ENCODE measurements at places on chromosomes 1 and 21. TPM values are rescaled to one million over a fixed set of nuclear protein-coding genes. Genes with fewer than 3 reads are reported as not detected.
A peak's percentile ranks its signal among the peaks of the same experiment; 100 is the strongest.

DNA sequence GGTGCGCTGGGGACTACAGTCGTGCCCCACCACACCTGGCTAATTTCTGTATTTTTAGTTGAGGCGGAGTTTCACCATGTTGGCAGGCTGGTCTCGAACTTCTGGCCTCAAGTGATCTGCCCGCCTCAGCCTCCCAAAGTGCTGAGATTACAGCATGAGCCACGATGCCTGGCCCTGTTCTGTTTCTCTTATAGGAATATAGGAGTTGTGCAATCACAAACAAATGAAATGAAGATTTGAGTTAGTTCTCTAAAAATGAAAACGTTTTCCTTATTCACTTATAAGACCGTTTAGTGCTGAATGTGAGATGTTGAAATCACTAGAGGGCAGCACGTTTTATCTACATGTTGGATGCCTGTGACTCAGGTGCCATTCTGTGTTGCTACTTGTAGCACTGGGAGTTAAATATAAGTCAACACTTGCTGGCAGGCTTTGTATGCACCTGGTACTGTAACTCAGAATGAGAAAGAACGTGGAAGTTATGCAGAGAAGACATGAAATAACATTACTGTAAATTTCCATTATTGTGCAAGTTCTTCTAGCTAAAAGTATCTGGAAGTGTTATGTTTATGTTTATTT is 45.8 kb downstream of the MIGA1 start:
- DNase-seq: peak; percentile 59

DNA sequence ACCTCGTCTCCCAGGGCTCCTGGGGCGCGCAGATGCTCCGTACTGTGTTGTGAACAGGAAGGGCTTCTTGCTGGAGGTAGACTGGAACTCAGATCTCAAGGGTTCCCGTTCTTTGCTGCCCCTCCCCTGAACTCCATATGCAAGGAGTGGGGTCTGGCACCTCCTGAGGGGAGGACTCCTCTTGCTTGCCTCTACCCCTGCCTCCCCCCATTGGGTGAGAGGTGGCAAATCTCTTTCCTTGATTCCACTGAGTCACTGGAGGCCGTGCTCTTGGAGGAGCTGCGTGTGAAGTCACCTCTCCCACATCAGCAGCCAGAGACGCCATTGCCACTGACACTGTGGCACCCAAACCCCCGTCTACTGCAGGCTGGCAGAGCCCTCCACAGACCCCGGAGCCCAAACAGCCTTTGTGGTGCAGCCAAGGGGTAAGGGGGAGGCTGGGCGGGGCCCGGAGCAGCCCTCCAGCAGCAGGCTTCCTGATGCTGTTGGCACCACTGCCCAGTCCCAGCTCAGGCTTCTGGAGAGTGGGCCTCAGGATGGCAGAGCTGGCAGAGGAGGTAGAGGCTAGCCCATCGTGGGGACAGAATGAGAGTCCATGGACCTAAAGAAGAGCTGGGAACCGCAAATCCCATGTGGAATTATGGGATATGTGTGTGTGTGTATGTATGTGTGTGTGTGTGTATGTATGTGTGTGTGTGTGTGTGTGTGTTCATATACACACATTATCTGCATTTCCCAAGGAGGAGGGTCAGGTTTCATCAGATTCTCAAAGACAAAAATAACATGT is 104.9 kb upstream of the RUNX3 start:
- DNase-seq: no peak

DNA sequence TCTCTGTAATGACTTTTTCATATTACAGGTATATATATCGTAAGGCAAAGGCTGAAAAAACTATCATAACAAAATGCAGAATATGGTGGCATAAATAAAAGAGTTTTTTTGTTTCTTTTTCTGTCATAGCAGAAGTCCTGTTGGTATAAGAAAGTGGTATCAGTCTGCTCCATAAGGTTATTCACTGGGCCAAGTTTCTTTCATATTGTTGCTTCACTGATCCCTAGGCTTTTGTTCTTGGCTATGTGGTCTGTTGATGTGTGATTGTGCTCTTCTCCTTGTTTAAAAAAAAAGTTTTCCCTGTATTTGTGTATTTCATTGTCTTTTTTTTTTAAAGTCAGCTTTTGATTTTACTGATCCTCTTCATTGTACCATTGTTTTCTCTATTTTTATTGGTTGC is 26.0 kb downstream of the PTBP2 start:
- DNase-seq: no peak

DNA sequence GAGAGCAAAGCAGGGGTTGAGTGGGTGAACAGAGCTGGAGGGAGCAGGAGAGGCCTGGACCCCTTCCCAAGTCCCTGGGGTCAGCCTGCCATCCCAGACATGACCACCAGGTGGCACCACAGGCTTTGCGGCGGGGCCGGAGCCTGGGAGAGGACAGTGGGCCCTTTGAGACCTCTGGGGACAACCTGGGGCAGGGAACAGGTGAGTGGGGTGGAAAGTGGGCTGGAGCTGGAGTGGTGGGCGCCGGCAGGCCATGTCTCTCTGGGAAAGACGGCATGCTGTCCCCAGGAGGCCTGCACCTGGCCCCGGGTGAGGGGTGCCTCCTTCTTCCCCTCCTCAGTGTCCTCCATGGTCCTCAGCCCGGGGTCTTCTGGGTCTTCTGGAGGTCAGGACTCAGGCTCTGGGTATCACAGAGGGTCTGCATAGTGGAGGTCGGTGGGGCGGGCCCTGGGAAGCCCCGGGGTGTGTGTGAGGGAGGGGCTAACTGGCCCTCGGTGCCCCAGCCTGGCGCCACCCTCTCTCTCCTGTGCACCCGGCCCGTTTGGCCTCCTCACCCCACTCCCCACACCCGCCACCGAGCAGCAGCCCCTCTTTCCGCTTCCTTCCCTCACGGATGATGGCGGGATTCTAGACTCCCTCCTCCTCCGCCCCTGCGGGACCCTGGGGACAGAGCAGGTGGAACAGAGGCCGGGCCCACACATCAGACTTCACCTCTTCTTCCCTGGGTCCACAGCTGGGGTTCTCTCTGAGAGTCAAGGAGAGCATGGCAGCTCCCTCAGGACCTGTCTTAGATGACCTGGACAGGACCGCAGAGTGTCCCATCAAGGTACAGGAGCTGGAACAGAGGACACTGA is 28.5 kb upstream of the PKP1 start:
- peak; percentile 27 for DNase-seq

GRCh38 chr1:154221278-154222001 is 685 bp downstream of the UBAP2L start:
- peak; percentile 90 for DNase-seq

DNA sequence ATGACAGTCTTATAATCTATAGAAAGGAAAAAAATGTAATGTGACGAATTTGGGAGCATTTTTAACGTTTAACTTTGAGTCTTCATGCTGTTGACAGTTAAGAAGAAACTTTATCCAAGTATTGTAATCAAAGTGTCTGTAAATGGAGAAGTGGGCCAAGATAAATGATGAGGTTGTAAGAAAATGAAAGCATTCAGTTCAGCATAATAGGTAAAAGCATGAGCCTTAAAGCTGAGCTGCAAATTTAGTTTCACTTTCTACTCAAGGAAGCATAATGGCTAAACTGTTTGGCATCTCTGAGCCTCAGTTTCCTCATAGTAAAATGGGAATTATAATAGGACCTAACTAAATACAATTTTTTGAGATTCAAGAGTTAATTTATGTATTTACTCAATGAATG is 1554.8 kb downstream of the KCNT2 start:
- DNase-seq: no peak

DNA sequence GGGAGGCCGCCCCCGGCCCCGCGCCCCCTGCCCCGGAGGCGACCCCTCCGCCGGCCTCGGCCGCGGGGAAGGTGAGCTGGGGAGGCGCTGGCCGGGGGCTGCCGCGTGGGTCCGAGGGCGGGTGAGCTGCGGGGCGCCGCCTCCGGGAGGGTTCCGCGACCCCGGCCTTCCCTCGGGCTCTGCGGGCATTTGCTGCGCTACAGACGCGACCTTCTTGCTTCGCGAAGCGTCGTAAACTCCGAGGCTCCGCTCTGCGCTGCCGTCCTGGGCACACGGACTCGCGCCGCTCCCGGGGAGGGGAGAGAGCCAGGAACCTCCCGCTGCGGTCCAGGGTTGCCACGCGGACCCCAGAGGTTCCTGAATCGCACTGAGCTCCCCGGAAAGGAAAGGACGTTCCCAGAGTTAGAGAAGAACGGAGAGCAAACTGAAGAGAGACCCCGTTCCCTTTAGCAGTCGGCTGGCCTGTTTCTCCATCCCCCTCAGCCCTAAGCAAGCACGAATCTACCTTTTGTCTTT is 345 bp downstream of the SLX9 start:
- no peak for DNase-seq

- no peak for DNase-seq
These were observed 92.1 kb downstream of the UBE2U start for GRCh38 chr1:64295561-64295960.

DNA sequence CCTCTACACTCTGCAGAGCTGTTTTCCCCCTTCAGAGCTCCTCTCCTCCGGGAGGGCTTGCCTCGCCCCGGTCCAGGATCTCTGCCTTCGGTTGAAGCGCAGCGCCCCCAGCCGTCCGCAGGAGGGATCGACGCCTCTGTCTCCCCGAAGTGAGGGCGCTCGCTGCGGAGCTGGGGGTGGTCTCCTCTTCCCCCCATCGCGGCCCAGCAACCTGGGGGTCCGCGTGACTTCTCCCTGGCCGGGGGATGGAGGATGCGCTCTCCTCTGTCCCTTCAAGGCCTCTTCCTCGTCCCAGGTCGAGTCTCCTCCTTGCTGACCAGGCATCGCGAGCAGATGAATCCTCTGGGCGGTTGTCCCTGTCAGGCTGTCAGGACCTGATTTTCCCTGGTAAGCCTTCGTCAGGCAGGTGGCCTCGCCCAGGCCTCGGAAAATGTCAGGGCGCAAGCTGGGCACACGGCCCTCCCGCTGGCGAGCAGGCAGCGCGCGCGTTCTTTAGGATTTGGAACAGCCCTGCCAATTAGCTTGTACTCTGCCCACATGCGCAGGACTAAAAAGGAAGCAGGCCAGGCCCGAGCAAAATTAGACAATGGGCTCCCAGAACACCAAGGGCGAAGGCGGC is 90.5 kb downstream of the EDEM3 start:
- DNase-seq: peak; percentile 40

- DNase-seq: no peak
These were observed 481.0 kb upstream of the ADAMTS5 start for GRCh38 chr21:27447843-27448242.

DNA sequence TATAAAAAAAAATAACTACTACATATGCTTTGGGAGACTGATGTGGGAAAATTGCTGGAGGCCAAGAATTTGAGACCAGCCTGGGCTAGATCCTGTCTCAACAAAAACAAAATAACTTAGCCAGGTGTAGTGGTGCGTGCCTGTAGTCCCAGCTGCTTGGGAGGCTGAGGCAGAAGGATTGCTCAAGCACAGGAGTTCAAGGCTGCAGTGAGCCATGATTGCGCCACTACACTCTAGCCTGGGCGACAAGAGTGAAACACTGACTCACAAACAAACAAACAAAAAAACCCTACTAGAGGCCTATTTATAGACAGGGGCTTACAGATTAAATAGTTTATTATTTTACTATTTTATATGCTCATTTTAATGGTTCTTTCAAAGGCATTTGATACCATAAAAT is 80.0 kb downstream of the LHX4 start:
- DNase-seq: no peak

DNA sequence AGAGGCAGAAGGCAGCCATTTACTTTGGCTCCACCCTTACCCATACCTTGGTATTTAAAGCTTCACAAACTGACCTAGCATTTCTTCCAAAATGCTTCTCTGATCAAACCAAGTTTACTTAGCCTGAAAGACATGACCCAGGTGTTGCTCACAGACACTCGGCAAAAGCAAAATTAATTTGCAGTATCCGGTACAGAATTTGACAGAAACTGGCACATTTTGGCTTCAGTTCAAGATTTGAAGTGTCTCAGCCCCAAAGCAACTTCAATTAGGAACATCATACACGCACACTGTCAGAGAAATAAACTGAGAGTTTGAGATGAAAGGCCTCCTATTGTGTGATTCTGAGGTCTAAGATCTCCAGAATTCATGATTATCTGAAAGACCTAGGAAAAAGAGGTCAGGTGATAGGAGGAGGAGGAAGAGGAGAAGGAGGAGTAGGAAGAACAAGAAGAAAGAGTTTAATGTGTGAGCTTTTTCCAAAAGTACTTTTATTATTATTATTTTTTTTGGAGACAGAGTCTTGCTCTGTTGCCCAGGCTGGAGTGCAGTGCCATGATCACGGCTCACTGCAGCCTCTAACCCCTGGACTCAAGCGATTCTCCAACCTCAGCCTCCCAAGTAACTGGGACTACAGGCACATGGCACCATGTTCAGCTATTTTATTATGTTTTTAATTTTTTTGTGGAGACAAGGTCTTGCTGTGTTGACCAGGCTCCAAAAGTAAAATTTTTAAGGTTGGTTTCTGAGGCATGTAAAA is 143.6 kb downstream of the SLC45A1 start:
- DNase-seq: no peak

DNA sequence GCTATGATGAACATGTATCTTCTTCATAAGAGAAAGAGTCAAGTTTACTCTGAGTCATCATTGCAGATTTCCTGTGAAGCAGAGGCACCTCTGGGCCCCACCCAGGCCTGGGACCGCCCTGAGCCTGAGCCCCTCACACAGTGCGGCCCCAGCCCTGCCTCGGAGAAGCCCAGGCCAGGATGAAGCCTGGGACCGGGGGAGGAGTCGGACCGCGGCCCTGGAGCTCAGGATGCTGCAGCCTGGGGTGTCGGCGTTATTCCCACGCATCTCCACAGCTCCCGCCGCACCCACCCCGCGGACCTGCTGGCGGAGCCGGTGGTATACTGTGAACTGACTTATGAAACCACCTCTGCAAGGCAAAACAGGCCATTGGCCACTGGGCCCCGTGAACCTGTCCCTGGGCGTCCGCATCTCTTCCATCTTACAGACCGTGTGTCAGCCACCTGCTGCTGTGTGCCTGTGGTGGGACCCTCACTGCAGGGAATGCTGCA is 2.4 kb upstream of the COL6A1 start:
- DNase-seq: no peak

DNA sequence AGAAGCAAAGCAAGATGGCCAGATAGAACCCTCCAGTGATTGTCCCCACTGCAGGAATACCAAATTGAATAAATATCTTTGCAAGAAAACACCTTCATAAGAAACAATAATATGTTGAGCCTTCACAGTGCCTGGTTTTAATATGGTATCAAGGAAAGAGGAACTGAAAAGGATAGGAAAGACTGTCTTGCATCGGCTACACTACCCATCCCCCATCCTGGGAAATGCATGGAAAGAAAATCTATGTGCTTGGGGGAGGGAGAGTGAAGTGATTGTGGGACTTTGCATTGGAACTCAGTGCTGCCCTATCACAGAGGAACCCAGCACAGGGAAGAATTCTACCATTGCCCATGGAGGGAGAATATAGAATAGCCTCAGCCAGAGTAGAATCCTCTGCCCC is 28.6 kb upstream of the AK5 start:
- no peak for DNase-seq

GRCh38 chr1:44043176-44044070 is 12.2 kb upstream of the SLC6A9 start:
- DNase-seq: no peak

GRCh38 chr1:180672105-180672504 is 40.3 kb downstream of the XPR1 start:
- no peak for DNase-seq

- no peak for DNase-seq
These were observed 1510.1 kb downstream of the MRPL39 start for GRCh38 chr21:24097181-24097580.

Gene CRP
- total RNA-seq: 14.1 TPM

Gene ADORA3
- 7.3 TPM for total RNA-seq

Gene TDRD5
- total RNA-seq: 0.06 TPM

Gene OR2T2
- not detected for total RNA-seq

Gene MXRA8
- total RNA-seq: 12.0 TPM

Gene SSBP3
- total RNA-seq: 23.0 TPM

Gene FNDC7
- total RNA-seq: not detected

Gene ADAMTS1
- 32.1 TPM for total RNA-seq

Gene VHLL
- total RNA-seq: not detected

Gene RLF
- total RNA-seq: 5.0 TPM

Gene SMIM1
- 6.1 TPM for total RNA-seq

Gene S100B
- total RNA-seq: 0.67 TPM
